ENCODE measurements at places on chromosomes 11 and 22. TPM values are rescaled to one million over a fixed set of nuclear protein-coding genes. Genes with fewer than 3 reads are reported as not detected.

Gene SCUBE1
- 0.68 TPM for total RNA-seq

Gene GGTLC2
- not detected for total RNA-seq

- DNase-seq, result no peak
Observed at GRCh38 chr22:23519442-23520157, 60.5 kb downstream of the IGLL1 start.

GRCh38 chr11:56876621-56877275, 112.0 kb upstream of the OR5AK2 start:
- DNase-seq, result no peak

Gene TMEM41B
- total RNA-seq, result 28.1 TPM

Gene OR51B5
- total RNA-seq, result not detected

- DNase-seq, result no peak
Observed at GRCh38 chr11:68734111-68734510, 17.2 kb downstream of the TESMIN start.

Gene RBMXL2
- total RNA-seq, result not detected

Gene OR8K1
- total RNA-seq, result not detected

Gene VPREB1
- total RNA-seq, result not detected

GRCh38 chr11:78045851-78046485, 17.7 kb upstream of the THRSP start:
- peak; percentile 95 for DNase-seq

Gene KLHL35
- total RNA-seq, result 2.3 TPM

Gene ACRV1
- not detected for total RNA-seq

GRCh38 chr11:31809541-31809856, 1.6 kb downstream of the PAX6 start:
- no peak for DNase-seq

Gene MS4A4E
- total RNA-seq, result 0.30 TPM

- no peak for DNase-seq
Observed at GRCh38 chr22:26618455-26618854, 628 bp upstream of the CRYBB1 start.

- DNase-seq, result no peak
Observed at GRCh38 chr22:27223317-27224177, 566.2 kb downstream of the MIAT start.

DNA sequence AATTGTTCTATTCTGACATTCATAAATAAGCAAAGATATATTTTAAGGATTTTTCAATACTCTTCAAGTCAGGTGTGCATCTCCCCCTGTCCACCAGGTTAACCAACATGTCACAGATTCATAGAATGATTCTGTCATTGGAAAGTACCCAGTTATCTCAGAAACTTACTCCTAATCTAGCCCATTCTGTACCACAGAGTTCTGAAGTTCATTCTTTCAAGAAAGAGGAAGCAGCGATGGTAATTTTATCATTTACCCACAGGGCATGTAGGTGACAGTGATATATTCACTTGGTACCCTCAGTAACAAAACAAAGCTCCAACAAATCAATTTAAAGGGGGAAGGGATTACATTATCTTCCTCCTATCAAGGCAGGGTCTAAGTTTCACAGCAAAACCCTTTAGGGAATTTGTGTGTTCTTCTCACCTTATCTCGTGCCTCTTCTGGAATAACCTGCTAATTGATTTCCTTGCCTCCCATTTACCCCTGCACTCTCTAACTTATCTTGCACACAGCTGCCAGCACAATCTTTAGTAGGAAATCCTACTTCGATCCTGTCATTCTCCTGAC, 19.0 kb upstream of the MPPED2 start:
- DNase-seq, result no peak

DNA sequence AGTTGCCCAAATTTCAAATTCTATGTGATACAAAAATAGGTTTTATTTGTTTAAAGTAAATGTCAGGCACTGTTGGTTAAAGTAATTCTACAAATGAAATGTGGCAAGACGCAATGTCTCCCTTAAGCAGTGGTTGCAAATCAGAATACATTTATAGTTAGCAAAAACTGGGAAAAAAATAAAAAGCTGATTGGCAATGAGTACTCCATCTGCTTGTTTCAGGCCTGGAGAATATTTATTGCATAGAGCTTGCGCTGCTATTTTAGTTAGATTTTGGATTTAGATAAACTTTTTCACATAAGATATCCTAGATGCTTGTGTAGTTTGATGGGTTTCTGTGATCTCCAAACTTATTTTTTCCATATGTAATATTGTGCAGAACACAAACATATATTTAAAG, 224.0 kb upstream of the MPPED2 start:
- no peak for DNase-seq

GRCh38 chr11:128660947-128661346, 32.9 kb upstream of the FLI1 start:
- DNase-seq, result no peak

- peak; percentile 76 for DNase-seq
Observed at GRCh38 chr22:27381960-27382742, 419.4 kb downstream of the MN1 start.

Gene PDGFD
- 2.2 TPM for total RNA-seq

Gene CYB5R2
- 5.7 TPM for total RNA-seq

DNA sequence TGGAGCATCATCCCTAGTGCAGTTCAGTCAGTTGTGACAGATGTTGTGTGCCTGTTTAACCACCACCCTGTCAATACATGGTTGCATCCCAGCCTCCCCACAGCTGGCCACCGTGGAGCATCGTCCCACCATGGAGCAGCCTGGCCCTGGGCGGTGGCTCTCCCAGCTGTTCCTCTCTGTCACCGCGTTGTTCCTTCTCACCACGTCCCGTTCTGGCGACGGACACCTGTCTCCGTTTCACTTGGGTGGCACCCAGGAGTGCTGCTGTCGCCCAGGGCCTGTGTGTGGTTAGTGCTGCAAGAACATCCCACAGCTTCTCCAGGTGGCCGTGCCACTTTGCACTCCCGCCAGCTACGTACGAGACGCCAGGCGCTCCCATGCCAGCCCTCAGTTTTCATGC, 26.5 kb downstream of the MUC6 start:
- DNase-seq, result no peak

DNA sequence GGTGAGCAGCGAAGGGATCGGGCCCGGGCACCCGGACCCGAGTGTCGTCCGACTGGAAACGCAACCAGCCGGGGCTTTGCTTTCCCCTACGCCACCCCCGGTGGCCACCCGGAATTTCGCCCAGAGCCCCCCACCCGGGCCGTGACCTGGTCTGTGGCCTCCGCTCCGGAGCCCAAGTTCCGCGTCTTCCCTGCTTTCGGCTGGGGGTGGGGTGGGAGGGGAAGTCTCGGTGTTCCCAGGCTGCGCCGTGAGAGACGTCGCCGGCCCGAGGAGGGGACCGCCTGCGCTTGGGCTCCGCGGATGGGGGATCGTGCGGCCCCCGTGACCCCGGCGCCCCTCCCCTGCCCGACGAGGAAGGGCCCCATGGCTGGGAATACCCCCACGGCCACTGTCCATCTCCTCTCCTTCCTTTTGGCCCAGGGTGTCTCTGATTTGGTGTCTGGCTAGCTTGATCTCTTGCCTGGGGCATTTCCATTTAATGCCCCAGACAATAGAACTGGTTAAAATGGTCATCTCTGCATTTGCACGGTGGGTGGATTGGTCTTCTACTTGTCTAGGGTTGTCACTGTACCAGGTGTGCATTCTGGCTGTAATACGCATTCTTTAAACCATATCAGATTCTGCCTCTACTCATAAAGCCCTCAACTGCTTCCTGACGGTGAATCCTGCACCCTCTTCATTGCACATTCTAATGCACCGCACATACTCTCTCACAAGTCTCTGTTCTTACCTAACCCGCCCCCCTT, 789 bp downstream of the SIK2 start:
- no peak for DNase-seq

Gene GUCY1A2
- total RNA-seq, result 0.78 TPM

GRCh38 chr22:20058989-20059770, 20.9 kb upstream of the DGCR8 start:
- DNase-seq, result no peak

DNA sequence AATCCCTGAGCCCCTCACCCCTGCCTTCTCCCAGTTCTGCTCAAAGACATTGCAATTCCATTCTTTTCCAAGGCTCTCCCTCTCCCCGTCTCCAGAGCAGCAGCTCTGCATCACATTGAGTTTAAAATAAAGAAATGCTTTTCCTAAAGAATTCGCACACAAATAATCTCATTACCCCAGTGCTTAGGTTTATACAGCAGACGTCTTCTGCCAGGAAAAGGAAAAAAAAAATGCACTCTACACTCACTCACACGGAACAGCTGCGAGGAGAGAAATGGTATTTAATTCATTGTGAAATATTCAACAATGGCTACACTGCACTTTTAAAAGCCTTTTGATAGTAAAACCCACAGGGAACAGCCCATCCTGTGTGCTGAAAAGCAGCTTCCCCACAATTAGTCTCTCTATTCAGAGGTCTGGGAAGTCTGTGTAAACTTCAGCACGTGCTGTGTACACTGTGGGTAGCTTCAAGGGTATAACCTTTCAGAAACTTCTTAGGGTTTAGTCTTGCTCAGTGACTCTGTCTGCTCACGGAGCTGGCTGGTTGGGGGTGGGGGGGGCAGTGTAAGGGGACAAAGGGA, 42.8 kb downstream of the ETS1 start:
- no peak for DNase-seq

Gene LIF
- 13.7 TPM for total RNA-seq

GRCh38 chr11:34155057-34155756, 49.8 kb downstream of the NAT10 start:
- DNase-seq, result no peak

GRCh38 chr22:26847046-26847445, 189.7 kb downstream of the MIAT start:
- DNase-seq, result peak; percentile 34

DNA sequence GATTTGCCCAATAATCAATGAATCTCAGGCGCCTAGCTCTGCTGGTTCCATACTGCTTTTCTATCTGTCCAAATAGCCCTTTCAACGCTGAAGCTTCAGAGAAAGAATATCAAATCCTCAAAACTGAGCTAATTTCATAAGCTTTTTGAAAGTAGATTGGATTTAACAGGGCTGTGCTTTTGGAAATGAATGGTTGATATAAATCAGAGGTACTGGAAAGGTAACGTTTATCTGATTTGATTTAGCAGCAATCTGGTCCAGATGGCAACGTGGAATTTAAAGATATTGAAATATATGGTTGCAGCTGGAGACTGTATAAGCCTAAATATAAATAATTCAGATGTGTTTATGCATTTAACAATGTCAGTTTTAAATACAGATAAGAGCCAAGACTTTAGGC, 229.5 kb upstream of the MPPED2 start:
- no peak for DNase-seq

GRCh38 chr11:1335811-1336761, 26.7 kb upstream of the TOLLIP start:
- no peak for DNase-seq

Gene TEX12
- total RNA-seq, result not detected

DNA sequence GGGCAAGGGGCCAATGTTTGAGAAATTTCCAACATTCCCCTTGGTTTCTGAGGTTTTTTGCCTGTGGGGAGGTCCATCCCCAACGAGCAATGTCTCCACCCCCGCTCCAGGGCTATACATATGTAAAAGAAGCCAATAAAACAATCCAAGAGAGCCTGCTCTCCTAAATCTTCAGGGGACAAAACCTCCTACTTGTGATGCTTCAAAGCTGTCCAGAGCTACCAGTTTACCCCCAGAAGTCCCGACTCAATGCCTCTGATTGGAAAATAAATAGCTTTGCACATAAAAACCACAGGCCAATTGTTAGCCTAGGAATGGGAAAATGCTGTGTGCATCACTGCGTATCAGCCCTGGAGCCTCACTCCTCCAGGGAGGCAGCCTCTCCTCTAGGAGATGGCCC, 66.0 kb upstream of the PAX6 start:
- DNase-seq, result peak; percentile 3

DNA sequence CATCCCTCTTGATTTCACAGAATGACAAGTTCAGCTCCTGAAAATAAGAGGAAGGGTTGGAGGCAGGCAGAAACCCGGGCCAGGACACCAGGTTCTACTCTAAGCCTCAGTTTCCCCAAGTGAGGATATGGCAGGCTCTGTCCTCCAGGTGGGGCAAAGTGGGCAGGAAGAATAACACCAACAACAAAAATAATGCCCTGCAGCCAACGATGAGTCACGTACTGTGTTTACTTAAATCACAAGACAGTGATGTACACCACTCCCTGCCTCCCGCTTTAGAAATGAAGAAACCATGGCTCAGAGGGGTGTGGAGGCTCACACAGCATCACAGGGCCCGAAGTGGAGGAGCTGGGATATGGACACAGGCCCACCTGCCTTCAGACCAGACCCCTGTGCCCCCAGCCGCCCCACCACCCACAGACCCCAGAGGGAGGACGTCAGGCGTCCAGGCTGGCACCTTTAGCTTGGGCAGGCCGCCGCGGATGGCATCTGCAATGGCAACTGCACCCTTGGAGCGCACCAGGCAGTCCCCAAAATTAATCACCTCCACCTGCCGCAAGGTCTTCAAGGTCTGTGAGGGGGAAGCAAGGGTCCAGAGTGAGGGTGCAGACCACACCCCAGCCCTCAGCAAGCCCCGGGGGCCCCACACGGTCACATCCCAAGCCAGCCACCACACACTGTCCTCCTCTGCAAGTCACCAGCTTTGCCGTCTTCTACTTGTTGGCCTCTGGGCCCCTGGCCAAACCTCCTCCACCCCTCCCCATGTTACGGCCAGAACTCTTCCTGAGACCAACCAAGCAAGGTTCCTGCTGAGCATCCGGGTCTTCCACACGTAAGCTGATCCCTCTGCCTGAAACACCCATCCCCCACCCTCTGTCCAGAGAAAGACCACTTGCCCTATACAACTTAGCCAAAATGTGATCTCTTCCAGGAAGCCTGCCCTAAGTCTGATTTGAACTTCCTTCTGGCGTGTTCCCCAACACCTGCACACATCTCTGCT, 15.8 kb upstream of the CHADL start:
- no peak for DNase-seq

Gene TLCD5
- total RNA-seq, result 11.6 TPM

GRCh38 chr11:5618807-5619206, 6.0 kb upstream of the TRIM34 start:
- no peak for DNase-seq

- DNase-seq, result no peak
Observed at GRCh38 chr22:21791635-21792625, 56.3 kb upstream of the YPEL1 start.

GRCh38 chr11:14336507-14337503, 22.2 kb downstream of the RRAS2 start:
- DNase-seq, result no peak

DNA sequence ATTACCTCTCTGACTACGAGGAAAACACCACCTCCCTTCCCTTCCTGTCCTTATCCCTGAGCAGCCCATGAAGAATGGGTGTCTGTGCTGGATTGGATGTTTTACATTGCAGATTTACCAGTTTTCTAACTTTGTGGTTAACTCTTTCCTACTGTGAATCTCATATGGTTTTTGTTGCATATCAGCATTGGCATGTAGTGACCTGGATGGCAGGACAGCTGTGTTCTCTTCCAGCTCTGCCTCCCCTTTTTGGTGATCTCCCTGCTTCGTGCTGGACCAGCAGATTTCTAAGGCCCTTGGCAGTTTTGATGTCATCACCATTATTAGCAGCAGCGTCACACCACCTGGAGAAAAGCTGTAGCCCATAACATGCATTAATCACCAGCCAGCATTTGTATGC, 26.7 kb downstream of the OR6Q1 start:
- no peak for DNase-seq

- no peak for DNase-seq
Observed at GRCh38 chr11:118000067-118000849, 14.1 kb downstream of the IL10RA start.
